Dorsolateral prefrontal cortex (tissue), 122 donors: ENCODE measurements at places on chromosomes 5 and 9.

GRCh38 chr9:106675780-106676179, 187.2 kb upstream of the ZNF462 start:
- no peak for DNase-seq

DNA sequence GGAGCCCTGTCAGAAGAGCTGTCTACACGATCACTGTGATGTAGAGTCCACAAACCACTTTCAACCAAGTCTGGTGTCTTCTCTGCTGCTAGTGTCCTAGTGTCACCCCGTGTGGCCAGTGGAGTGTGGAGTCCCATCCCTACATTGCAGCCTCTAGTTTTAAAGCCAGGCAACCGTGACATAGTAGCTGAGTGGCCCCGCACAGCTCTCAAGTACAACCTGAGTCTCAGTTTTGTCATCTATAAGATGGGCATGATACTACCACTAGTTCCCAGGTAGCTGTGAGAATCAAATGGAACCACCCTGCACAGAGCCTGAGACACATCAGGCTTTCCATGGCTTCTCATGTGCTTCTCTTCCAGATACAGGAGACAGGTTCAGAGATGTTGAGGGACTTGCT, 43.2 kb upstream of the AKNA start:
- peak; percentile 7 for DNase-seq

DNA sequence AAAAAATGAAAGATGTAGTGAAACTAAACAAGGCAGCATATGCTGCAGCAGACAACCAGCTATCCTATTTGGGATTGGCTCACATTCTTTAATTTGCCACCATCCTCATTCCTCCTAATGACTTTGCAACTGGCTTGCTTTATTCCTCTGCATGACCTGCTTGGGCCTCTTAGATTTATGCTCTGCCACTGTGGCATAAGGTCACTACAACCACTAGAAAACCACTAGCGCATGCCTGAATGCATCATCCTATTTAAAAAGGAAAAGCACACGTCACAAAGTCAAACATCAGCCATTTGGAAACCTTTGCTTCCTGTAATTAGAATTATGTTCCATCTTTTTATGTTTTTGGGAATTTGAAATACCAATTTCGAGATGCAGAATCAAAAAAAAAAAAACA, 40.8 kb upstream of the CCDC152 start:
- DNase-seq, result no peak

GRCh38 chr5:75993183-75993582, 90.0 kb upstream of the SV2C start:
- DNase-seq, result no peak

- no peak for DNase-seq
Measured at GRCh38 chr5:149827546-149827945, 97.4 kb downstream of the PPARGC1B start.

DNA sequence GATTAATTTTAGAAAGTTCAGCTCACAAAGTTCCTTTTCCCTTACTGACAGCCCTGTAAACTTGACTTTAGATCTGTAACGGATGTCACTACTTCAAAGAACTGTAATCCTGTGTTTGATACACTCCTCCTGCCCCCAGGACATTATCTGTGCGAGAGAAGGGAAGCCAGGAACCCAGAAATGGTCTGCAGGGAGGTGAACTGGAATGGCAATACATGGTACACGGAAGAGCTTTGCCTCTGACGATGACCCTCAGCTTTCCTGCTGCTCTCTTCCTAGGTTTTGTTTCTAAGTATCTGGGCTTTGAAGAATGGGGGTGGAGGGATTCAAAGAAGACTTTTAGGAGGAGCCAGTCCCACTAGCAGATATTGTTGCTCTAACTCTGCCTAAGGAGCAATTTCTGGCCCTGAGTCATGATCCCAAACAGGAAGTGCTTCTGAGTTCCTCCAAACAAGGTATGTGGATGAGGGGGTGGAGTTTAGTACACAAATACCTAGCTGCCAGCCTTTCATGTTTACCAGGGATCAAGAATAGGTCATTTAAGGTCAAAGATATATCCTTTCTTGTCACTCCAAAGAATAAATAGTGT, 43.4 kb upstream of the TMC1 start:
- DNase-seq, result no peak
